ENCODE measurements at places on chromosomes 2 and 18.

GRCh38 chr2:8544171-8544785 is 137.6 kb upstream of the ID2 start:
- DNase-seq = no peak

DNA sequence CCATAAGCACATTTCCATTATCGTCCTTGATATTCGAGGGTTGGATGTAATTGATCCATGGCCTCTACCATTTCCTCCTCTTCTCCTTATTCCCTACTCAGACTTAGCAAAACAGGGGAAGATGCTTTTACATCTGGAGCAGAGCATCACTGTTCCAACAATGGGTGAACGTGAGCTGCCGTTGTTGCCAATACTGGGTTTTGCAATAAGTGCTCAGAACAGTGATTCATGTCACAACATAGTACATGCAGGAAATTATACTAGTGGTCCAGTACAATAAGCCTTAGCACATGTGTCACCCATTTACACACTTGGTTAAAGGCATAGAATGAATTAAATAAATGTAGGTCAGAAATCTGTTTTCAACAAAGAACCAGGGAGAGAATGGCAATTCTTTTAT is 112.4 kb downstream of the DCC start:
- DNase-seq = no peak

GRCh38 chr18:9839853-9840252 is 45.9 kb upstream of the TXNDC2 start:
- no peak for DNase-seq

- no peak for DNase-seq
Observed at GRCh38 chr2:173955004-173955403, 10.2 kb downstream of the SP3 start.

All from NCI-H524 treated with DMSO at 0.1 percent for 48 hours (cell line).